GM06990 (cell line): ENCODE measurements at places on chromosomes 1 and 21.

GRCh38 chr1:23444104-23444533 is 19.6 kb upstream of the TCEA3 start:
- no peak for DNase-seq

DNA sequence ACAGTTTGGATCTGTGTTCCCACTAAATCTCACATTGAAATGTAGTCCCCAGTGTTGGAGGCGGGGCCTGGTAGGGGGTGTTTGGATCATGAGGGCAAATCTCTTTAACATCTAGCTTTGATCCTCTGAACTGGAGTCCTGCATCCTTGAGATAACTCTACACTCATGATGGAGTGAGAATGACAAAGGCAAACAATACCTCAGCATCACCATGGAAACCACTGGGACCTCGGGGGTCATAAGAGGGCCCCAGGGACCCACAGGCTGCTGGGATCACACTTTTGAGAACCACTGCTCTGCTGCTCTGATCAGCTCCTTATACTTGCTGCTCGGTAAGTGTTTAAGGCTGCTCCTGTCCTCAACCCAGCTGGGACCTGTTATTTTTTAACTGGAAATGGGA is 13.4 kb upstream of the OBSCN start:
- no peak for DNase-seq

DNA sequence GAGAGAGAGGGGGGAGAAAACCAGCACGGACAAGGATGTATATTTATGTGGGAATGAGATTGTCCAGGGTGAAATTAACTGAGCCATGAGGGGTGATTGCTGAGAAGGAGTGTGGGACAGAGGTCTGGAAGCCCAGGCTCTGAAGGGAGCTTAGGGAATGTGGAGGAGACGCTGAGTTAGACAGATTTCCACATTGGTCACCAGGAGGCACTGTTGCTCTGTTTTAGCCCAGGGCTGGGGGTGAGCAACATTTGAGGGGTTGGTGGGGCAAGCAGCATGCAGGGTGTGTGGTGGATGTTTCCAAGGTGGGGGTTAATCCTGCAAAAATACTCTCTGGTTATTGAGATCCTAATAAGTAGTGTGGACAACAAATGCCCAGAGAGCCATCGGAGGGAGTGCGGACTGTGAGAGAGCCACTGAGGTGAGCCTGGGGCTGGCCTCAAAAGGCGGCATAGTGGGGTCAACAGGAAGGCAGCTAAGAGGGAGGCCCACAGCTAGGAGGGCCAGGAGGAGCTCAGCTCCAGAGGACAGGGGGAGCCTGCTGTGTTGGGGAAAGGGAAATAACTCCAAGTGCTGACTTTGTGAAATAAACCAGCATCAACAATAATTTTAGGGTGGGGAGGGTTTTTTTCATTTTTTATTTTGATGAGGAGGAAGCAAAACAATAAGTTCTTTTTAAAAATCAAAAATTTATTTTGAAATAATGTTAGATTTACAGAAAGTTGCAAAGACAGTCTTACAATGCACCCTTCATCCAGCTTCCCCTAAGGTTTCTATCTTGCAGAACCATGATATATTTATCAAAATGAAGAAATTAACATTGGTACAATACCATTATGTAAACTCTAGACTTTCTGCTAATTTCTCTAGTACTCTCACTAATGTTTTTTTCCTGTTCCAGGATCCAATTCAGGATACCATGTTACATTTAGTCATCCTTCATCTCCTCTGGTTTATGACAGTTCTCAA is 82.8 kb upstream of the CD34 start:
- no peak for DNase-seq

DNA sequence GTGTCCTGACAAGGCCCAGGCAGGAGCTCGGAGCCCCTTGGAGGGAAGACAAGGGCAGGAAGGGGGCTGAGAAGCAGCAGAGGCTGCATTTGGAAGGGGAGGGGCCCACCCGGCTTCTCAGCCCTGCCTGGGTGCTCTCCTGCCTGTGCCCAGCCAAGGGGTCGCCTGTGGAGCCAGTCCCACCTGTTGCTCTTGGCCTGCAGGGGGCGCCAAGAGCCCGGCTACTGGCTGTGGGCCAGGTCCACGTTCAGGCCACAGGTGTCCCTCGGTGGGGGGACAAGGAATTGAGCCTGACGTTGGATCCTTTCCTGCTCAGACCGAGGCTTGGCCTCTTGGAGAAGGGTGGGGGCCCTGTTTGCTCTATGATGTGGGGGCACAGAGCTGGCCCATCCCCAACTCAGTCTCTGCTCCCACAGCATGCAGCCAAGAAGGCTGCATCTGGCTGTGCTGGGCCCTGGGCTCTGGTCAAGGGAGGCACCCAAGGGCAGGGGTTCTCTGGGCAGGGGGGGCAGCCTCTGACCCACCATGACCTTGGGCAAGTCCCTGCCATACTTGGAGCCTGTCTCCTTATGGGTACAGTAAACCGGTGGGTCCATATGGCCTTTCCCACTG is 10.9 kb downstream of the WNT4 start:
- DNase-seq: peak; percentile 54

DNA sequence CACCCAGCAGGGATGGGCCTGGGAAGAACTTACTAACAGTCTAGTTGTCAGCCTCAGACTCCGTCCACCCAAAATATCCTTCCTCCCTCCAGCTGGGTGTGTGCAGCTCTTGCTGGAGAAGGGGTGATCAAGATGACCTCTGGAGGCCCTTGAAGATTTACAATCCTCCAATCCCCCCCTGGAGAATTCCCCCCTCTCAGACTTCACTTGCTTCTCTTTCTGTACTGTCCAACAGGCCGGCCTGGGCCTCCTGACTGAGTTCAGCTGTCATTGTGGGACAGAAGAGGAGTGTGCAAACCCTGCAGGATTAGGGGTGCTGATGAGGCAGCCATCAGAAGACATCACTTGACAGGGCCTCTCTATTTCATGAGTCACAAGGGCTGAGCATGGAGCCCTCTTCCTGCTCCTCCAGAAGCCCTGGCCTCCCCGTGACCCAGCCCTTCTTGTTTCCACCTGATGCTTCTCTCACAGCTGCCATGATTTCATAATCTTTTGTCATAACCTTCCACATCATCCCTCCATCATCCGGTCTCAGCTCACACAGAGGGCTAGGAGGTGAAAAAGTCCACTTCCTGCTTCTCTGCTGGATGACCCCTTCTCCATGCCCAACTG is 17.5 kb upstream of the IGFN1 start:
- no peak for DNase-seq

DNA sequence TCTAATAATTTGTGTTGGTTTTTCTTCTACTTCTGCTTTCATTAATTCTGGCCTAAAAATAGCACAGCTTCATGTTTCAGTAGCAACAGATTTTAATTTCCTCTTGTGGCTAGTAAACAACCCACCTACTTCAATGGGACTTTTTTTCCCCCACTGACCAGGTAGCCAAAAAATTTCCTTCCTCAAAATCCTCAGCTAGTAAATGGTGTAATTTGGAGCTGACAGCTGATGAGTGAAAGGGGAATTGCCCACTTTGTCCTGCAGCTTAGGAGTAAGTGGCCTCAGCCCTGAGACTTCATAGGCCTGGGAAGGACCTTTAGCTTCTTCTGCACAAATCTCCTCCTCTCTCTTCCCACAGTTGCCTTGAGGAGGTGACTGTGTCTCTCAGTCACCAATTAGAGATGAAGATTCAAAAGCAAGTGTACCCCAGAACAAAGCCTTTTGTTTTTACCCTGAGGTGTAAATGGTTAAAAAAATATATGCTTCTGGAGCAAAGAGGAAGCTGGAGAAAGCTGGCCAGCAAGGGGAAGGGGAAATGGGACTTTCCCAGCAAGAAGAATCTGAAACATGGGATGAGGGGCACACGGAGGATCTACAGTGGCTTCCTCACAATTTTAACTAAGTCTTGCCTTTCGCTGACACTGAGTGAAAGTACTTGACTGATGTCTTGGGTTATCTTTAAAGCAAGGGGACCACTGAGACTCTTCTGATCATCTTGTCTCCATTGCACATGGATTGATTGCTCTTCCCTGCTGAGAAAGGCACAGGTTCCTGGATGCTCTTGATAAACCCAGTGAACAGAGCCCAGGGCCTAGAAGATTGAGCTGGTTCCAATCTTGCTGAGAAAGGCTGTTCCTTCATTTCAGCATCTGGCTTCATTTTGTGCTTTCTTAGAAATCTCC is 35.8 kb upstream of the VCAM1 start:
- peak; percentile 5 for DNase-seq

GRCh38 chr1:19381261-19381660 is 69.1 kb downstream of the SLC66A1 start:
- DNase-seq: no peak

GRCh38 chr21:14877581-14878228 is 187.1 kb downstream of the NRIP1 start:
- DNase-seq: peak; percentile 39

DNA sequence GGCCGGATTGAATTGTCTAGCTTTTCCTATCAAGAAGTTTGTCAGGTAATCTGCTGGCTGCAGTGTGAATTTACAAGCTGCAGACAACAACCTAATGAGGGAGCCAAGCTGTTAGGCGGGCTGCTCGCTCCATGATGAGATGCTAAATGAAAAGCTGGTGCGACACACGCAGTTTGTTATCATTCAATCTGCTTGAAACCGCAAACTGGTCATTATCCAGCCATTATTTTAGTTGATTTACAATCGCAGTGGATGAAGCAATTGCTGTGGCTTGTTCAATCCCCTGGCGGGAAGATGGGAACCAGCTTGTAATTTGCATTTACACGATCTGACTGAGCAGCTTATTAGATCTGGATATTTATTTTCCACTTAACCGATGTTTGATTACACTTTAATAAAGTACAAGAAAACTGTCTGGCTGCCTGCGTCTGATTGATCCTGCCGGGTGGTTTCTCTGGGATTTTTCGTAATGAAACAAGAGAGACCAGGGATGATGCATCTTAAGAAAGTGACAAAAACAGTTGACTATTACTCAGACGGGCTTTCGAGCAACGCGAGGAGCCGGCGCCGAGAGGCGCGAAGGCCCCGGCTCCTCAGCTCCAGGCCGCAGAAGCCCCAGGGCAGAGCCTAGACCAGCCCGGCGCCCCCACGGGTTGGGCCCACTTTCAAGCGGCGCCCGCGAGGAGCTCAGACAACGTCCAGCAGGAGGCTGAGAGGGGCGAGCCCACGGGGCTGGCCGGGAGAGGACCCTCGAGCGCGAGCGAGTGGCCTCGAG is 118.0 kb upstream of the BARHL2 start:
- no peak for DNase-seq

GRCh38 chr1:168261390-168261789 is 19.3 kb upstream of the TBX19 start:
- no peak for DNase-seq

- peak; percentile 75 for DNase-seq
Observed at GRCh38 chr1:30749691-30750583, 7.6 kb downstream of the LAPTM5 start.

GRCh38 chr1:206963119-206963712 is 7.0 kb downstream of the FCAMR start:
- no peak for DNase-seq

DNA sequence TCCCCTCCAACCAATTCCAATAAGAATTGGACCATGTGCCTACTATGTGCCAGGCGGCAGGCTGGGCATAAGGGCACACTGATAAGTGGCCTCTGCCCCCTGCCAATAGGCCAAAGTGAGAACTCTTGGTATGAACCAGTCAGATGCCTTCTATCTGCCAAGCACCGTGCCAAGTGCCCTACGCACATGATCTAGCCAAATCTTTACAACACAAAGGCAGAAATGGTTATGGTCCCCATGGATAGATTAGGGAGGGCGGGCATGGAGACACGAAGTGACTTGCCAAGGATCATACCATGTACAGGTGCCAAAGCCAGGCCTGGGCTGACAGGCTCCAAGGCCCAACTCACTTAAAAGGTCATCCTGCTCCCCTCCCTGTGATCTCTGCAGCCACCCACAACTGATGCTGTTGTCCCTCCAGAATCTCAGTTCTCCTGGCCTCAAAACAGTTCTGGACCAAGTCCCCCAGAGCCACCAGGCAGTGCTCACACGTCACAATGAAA is 32.1 kb downstream of the CASZ1 start:
- DNase-seq: no peak

DNA sequence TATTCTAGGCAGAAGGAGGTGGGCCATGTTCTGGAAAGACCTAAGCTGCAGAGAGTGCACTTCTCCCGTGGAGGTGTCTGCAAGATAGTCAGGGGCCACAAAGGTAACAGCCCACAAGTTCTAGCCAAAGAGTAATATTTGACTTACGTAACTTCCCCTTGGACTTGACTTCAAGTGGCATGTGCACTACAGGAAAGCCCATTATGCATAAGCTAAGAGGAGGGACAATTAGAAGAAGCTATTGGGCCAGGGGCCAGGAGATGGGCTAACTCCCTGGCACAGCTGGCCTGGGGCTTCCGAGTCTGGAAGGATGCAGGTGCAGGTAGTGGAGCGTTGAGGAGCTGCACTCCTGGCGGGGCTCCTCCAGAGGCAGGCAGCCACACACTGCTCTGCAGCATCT is 58.3 kb downstream of the ERG start:
- no peak for DNase-seq

- DNase-seq: no peak
Observed at GRCh38 chr1:197967066-197967465, 49.9 kb downstream of the LHX9 start.

- no peak for DNase-seq
Observed at GRCh38 chr1:96544831-96545221, 176.8 kb upstream of the PTBP2 start.

- DNase-seq: no peak
Observed at GRCh38 chr1:182802006-182802803, 12.6 kb downstream of the NPL start.

- DNase-seq: no peak
Observed at GRCh38 chr1:151284013-151284577, 2.0 kb downstream of the ZNF687 start.

DNA sequence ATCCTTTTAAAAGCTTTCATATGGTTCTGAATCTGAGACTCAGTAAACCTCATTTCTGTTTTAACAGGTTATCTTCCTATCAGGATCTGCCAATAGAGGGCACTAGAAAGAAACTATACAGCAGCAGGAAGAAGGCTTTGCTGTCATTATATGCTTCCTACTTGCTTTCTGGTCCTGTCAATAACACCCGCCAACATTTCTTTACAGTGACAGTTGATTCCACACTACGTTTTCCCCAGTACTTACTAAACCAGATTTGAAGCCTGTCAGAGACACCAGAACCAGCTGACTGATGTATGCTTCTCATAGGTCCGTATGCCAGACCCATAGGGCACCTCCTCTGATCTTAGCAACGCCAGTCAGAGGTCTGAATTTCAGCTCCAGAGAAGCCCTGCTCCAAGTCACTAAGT is 341.0 kb upstream of the NEGR1 start:
- DNase-seq: no peak

DNA sequence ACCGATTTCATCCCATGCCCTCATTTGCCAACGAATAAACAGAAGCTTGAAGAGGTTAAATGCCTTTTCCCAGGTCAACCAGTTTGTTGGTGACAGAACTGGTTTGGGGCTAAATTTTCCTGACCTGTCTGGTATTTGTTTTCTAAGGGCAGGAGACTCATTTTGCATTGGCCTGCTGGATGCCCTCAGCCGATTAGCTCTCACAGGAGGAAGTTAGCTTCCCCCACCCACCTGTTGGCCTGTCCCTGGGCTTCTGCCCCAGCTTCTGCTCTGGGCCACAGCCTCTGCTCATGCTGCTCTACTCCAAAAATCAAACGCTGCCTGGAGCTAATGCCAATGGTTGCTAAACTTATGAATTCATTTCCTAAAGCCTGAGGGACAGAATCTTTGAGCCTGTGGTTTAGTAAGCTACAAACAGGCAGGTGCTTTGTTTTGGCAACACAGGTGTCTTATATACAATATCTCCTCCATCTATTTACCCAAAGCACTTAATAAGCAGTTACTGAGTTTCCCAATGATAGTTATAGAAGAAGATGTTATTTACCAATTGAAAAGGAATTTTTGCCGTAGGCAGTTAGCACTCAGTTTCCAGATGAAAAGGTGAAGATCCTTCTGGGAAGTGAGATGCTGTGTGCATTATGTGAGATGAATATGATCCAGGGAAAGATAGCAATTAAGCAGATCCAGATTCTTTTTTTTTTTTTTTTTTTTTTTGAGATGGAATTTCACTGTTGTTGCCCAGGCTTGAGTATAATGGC is 82.3 kb downstream of the TM2D1 start:
- no peak for DNase-seq
